ENCODE measurements at places on chromosomes 3 and 15. TPM values are rescaled to one million over a fixed set of nuclear protein-coding genes. Genes with fewer than 3 reads are reported as not detected.

Gene PIF1
- 249 TPM for total RNA-seq

- no peak overlapping the region for H3K4me3 ChIP-seq
- no peak for DNase-seq
- peaks cover 47% of the 10 kb centered on the region for H3K4me1 ChIP-seq
- peaks cover 11% of the 10 kb centered on the region for H3K36me3 ChIP-seq
- peak overlapping the region; percentile 33 for H3K27ac ChIP-seq
Measured at GRCh38 chr3:108861401-108861800, 38.8 kb downstream of the TRAT1 start.

- H3K27ac ChIP-seq, result no peak overlapping the region
- H3K27me3 ChIP-seq, result no peaks in the 10 kb centered on the region
- no peaks in the 10 kb centered on the region for H3K36me3 ChIP-seq
- H3K4me1 ChIP-seq, result peaks cover 4% of the 10 kb centered on the region
- no peak overlapping the region for H3K4me3 ChIP-seq
- no peak for DNase-seq
Measured at GRCh38 chr3:181484026-181484425, 227.7 kb upstream of the SOX2 start.

DNA sequence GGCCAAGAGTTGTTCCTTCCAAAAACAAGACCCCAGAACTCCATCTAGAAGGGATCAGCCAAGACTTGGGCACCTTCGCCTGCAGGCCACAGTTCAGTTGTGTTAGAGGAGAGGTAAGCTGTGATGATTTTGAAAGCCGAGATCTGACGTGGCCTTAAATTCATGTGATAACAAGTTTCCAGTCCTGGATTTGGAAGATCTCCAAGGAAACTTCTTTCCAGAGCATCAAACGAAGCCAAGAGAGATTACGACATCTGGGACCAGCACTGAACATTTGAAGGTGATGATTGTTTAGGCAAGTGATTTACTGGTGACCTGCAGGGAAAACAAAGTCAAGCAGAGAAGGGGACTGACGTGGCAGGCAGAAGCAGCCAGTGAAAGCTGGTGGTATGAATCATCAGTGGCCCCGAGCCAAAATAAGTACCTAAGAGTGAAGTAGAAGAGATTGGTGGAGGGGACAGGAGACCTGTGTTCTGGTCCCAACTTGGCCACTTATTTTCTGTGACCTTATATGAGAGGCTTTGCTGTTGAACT, 339.0 kb upstream of the PROK2 start:
- no peaks in the 10 kb centered on the region for H3K27me3 ChIP-seq
- H3K4me1 ChIP-seq, result no peaks in the 10 kb centered on the region
- no peak overlapping the region for H3K27ac ChIP-seq
- H3K36me3 ChIP-seq, result no peaks in the 10 kb centered on the region

Gene NANOGP8
- 2.1 TPM for total RNA-seq
